ENCODE measurements at places on chromosomes 1 and 21.
A peak's percentile ranks its signal among the peaks of the same experiment; 100 is the strongest.

DNA sequence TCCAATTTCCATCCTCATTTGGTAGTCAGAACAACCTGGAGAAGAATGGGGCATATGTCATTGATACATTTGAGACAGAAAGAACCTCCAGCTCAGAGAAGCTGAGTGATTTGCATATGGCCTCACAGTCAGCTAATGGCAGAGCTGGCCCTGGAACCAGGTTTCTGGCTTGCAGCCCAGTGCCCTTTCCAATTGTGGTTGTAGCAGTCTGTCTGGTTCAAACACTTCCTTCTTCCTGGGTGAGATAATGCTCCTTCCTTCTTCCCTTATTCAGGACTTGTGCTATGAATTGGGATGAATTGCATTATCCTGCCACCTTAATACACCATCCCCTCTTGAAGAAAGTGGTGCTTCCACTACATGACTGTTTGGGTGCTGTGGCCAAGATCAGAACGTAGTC, 24.2 kb downstream of the SLC5A9 start:
- no peak for DNase-seq

GRCh38 chr1:61162520-61163258, 80.3 kb downstream of the NFIA start:
- DNase-seq, result no peak

- no peak for DNase-seq
Measured at GRCh38 chr1:175136246-175136645, 56.3 kb downstream of the KIAA0040 start.

GRCh38 chr1:90204023-90204590, 209.2 kb downstream of the ZNF326 start:
- no peak for DNase-seq

GRCh38 chr1:119988306-119989062, 81.0 kb downstream of the NOTCH2 start:
- DNase-seq, result no peak

DNA sequence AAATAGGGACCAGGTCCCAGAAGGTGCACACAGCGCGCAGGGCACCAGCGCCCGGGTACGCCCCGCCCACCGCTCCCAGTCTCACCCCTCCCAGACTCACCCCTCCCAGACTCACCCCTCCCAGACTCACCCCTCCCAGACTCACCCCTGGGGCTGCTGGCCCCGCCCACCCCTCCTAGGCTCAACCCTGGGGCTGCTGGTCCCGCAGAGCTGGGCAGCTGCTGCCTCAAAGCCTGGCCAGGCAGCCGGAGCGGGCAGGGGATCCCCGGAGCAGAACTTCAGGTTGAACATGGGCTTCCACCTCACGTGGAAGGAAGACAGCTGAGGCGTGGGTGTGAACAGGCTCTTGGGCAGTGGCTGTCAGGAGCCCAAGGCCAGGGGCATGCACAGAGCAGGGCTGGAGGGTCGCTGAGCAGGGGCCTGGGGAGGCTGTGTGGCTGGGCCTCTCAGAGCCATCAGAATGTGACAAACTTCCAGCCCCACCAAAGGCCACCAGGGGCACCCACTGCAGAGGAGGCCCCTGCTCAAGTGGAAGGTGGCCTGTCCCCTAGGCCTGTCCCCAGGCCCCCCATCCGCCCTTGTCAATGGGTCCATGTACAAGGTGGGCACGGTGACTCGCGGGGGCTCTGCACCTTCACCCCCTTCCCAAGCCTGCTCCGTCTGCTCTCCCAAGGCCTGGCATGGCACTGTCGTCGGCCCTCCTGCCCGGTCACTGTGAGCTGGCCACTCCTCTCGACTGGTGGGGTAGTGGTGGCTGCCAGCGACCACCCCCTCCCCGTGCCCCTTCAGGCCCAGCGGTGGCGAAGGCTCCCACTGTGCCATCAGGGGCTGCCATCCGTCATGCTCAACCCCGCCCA, 20.4 kb upstream of the SUMO3 start:
- no peak for DNase-seq

DNA sequence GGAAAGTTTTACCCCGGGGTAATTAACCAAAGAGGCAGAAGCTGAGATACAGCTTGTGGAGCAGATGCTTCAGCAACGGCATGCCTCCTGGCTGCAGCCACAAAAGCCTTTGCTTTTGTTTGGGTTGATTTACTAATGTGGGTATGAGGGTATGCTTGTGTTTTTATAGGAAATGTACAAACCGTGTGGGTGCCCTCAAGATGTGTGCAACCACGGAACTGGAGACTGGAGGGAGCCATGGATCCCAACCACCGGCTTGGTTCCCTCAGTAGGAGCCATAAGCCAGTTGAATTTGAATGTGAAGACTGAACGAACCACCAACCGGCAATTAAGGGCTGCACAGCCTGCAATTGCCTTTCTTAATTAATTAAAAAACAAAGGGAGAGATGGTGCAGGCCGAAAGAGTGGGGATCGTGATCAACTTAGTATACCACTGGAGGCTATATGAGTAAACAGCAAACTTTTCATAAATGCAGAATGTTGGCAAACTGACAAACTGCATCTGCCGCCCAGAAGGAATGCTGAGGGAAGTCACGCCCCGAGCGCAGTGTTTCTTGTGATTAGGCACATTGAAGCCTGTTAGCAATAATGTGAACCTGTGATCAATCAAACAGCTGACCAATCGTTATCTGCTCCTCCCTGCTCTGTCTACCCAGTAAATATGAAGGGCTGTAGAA, 104.1 kb downstream of the DISP1 start:
- no peak for DNase-seq

GRCh38 chr1:18581420-18581880, 49.2 kb upstream of the PAX7 start:
- DNase-seq, result peak; percentile 83

DNA sequence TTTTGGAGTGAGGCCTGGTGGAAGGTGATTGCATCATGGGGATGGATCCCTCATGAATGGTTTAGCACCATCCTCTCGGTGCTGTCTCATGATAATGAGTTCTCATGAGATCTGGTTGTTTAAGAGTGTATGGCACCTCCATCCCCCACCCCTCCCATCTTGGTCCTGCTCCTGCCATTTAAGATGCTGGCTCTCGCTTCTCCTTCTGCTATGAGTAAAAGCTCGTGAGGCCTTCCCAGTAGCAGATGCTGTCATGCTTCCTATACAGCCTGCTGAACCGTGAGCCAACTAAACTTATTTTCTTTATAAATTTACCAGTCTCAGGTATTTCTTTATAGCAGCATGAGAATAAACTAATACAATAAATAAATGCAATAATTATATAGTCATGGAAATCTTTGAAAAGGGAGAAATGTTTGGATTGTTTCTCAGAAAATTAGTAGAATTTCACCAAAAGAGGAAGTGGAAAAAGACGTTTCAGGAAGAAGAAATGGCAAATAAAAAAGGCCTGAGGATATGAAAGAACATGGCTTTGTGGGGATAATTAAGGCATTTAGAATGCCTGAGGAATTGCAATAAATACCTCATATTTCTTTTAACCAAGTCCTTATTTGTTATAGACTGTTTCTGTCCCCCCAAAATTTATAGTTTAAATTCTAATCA, 451.2 kb upstream of the ADGRL4 start:
- no peak for DNase-seq

DNA sequence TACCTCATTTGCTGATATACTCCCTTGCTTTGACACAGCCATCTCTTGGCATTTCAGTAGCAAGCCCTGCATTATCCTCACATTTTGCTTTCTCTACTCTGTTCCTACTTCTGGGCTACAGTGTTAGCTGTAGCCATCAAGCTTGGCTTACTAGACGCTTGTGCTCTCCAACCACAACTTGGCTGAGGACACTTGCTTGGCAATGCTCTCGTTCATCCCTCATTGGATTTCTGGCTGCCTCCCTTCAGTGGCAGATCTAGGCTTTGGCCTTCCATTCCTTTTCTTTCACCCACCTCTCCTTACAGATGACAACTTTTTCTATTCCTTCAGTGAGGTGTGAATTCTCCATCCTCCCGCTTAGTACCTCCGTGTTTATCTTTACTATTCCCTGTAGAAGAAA, 428.7 kb upstream of the LRRC7 start:
- no peak for DNase-seq

DNA sequence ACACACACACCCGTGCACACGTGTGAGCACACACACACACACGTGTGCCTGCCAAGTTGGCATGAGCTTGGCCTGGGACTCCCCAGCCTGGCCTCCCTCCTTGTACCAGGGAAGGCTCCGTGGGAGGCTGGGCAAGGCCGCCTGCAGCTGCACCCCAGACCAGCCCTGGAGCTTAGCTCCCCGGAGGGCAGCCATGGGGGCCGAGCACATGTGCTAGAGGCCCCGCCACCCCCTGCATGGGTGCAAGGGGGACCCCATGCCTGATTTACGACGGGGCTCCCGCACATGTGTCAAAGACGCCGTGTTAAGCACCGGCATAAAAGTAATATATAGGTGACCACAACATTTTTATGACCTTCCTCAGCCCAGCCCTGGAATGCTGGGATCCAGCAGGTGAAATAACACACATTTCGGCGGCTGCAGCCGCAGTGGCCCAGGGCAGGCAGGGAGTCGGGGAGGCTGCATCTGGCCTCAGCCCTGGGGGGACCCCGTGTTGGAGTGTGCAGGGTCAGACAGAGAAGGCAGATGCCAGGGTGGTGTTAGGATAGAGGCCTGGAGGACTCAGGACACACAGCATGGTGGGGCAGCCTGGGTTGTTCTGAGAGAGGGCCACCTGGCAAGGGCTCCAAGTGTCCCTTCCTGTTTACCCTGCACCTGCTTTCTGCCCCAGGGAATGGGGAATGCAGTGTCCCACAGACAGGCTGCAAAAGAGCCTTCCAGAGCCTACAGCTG, 56.3 kb downstream of the WNT9A start:
- DNase-seq, result peak; percentile 39

- no peak for DNase-seq
Measured at GRCh38 chr1:14304381-14304865, 294.1 kb upstream of the KAZN start.

- DNase-seq, result no peak
Measured at GRCh38 chr1:6137758-6138157, 42.4 kb downstream of the CHD5 start.

DNA sequence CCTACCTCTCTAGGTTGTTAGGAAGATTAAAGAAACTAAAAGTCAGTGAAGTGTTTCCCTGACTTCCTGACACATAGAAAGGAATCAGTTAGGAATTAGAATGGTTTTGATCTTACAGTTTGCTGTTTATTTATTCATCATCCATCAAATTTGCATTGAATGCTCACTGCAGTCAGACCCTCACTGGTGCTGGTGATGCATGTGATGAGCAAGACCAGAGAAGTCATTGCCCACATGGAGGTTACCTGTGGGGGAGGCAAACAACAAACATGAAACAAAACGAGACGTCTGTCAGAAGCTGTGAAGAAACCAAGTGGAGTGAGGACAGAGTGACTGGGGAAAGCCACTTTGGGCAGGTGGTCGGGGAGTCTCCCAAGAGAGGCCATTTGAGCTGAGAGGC, 6.4 kb downstream of the CTPS1 start:
- no peak for DNase-seq

- DNase-seq, result no peak
Measured at GRCh38 chr1:201791779-201792173, 37.2 kb upstream of the IPO9 start.

- DNase-seq, result no peak
Measured at GRCh38 chr1:54007613-54008012, 10.4 kb downstream of the LDLRAD1 start.

- peak; percentile 61 for DNase-seq
Measured at GRCh38 chr21:31872452-31873274, at the start of gene HUNK. HUNK (plus strand) TSS chr21:31873020; CDS start chr21:31873675, 655 bp downstream.

DNA sequence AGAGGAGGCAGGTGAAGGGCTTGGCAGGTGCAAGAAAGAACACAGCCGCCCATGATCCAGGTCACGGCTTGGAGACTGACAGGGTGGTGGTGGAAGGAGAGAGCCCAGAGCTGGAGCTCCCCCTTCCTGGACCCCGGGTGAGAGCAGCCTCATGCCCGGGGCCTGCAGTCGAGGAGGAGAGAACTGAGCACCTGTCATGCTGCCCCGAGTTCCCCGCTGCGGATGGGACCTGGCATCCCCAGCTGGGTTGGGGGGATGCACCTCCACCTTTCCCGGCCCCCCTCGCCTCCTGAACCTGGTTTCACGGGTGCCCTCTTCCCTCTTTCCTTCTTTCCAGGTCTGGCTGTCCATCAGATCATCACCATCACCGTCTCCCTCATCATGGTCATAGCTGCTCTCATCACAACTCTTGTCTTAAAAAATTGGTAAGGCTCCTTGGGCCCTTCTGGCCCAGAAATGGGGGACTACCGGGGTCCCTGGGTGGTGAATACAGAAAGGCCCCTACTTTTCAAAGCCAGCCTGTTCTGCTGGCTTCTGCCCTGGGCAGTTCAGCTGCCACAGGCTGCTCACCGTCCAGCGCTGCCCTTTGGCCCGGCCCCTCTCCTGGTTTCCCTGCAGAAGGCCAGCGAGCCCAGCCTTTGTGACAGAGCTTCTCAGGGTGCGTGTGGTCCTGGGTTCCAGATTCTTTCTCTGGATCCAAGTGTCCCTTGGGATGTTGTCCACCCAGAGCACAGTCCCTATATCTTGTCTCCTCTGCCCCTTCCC, 115.3 kb downstream of the AJAP1 start:
- no peak for DNase-seq

DNA sequence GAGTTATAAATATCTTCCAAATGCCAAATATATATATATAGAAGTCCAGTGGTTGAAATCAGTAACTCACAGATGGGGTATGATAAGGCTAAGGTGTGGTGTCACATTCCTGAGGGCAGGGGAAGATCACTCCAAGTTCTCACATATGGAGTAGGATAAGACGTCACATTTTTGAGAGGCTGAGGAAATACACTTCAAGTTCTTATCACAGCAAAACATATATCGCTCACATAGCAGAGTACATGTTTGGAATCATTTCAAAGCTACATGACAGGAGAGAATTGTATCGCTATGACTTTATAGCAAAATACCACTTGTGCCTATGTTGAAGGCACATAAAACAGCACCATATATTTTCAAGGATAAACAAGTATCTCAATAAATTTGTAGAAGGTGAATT, 55.1 kb downstream of the RBM11 start:
- no peak for DNase-seq

DNA sequence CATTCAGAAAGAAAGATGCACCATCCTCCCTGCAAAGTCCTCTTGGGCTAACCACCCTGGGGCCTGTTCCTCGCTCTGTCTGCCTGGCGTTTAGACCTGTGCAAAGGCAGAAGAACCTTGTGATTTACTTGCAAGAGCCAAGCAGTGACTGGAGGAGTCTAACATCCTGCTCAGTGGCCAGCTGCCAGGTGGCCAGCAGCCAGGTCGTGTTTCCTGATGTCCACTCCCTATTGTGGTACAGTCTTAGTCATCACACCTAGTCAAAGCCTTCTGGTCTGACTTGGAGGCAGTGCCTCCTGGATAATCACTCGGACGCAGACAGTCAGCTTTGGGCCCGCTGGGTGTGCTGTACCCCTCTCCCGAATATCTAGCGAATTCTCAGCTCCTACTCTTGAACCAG, 118.1 kb downstream of the PGBD5 start:
- no peak for DNase-seq

All from activated CD8-positive, alpha-beta memory T cell treated with anti-CD3 and anti-CD28 coated beads, Interleukin-2, amount 50 U/mL, for 48 hours (primary cell).